NCI-H146 (cell line): ENCODE measurements at places on chromosomes 11 and 22.

DNA sequence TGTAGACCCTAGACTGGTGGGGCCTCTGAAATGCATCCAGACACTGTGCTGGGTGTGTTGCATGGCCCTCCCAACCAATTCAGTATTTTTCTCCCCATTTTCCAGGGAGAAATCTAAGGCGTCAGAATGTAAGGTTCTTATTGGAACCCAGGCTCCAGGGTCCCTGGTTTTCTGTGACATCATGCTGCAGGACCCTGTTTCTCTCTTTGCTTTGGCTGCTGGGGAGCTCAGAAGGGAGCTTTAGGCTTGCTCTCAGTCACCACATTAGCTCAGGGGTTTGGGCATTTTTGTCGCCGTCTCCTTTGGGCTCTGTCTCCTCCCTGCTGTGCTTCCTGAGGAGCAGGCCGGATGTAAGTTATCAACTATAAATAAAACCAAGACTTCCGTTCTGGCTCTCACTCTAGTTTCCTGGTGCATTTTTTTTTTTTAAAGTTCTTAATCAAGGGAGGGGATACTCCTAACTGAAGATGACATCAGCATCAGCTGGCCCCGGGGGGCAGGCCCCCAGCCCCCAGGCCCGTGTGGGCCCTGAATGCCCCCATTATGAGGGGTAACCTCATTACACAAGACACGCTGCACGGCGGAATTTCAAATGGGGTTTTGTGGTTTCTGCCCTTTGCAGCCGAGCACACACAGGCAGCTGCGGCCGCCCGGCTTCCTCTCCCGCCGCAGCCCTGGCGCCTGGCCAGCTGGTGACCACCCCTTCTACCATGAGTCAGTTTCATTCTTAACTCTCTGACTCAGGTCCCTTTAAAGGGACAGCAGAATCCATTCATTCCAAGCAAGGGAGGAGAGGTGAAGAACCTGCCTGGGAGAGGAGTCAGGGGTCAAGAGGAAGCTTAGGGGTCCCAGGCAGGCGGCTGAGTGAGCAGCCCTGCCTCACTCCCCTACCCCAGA is 3.2 kb downstream of the MYEOV start:
- DNase-seq: no peak

DNA sequence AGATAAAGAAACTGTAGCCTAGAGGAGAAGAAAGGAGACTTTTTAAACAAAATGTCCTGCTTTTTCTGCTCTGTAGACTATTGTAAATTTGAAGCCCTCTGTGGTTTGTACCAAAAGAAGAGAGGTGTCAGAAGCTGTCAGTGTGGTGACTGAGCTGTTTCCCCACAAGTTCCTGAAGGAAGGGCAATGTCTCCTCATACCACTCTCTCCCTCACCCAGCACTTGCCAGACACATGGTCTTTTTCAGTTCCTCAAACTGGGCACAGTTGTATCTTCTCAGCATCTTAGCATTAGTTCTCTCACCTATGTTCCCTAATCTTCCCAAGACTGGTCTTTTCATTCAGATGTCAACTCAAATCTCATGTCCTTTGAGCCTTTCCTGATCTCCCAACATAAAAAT is 4.3 kb downstream of the BCO2 start:
- DNase-seq: no peak

- no peak for DNase-seq
Observed at GRCh38 chr22:34886812-34887211, 179.1 kb upstream of the ISX start.

GRCh38 chr11:45024316-45024715 is 73.6 kb upstream of the TP53I11 start:
- DNase-seq: no peak

- peak; percentile 37 for DNase-seq
Observed at GRCh38 chr11:36123336-36124101, 165.7 kb downstream of the COMMD9 start.

GRCh38 chr11:46706886-46707285 is 6.1 kb downstream of the ZNF408 start:
- DNase-seq: no peak

GRCh38 chr11:27076121-27076589 is 35.5 kb downstream of the BBOX1 start:
- peak; percentile 15 for DNase-seq

- DNase-seq: no peak
Observed at GRCh38 chr22:46035380-46035741, 58.4 kb upstream of the WNT7B start.

GRCh38 chr11:12165237-12165875 is 55.0 kb downstream of the MICAL2 start:
- DNase-seq: no peak

DNA sequence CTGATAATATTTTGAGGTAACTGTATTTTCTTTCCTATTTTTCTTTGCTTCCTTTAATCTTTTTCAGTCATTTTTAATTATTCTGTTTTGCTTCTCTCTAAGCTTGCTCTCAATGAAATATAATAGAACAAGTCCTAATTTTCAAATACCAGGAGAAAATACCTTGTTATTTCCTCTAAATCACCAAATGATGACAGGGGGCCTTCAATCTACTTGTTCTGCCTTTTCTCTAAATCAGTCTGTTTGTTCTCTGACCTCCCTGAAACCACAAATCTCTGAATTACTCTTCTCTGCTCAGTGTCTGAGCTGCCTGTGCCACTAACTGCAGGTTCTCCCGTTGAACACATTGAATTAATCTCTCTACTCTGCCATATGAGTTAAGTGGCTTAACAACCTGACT is 286.2 kb downstream of the C11orf87 start:
- DNase-seq: peak; percentile 2

GRCh38 chr11:102882389-102883024 is 7.7 kb upstream of the MMP12 start:
- DNase-seq: no peak

DNA sequence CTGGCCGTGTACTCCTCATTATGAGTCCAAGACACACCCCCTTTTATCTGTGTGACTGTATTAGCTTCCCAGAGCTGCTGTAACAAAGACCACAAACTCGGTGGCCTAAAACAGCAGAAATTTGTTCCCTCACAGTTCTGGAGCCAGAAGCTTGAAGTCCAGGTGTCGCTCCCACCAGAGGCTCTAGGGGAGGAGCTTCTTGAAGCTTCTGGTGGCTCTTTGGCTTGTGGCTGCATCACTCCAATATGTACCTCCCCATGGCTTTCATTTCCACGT is 3.0 kb downstream of the PRR5 start:
- no peak for DNase-seq

DNA sequence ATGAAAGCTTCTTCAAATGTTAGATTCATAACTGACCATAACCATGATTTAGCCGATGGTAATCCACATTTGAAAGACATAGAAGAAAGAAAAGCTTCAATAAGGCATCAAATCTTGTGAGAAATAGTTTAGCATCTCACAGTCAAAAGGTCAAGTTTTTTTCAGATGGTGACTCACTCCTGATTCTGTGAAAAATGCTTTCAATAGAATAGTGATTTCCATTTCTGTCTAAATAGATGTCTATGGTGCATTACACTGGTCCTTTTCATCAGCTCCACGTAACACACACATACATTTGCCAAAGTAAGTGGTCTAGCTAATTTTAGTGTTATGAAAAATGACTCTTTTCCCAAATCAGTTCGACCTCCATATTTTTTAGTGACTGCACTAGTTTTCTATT is 139.2 kb downstream of the LRRC4C start:
- DNase-seq: no peak

- no peak for DNase-seq
Observed at GRCh38 chr11:27754035-27755017, 54.1 kb upstream of the BDNF start.

- DNase-seq: no peak
Observed at GRCh38 chr22:39994041-39994565, 651 bp upstream of the FAM83F start.

DNA sequence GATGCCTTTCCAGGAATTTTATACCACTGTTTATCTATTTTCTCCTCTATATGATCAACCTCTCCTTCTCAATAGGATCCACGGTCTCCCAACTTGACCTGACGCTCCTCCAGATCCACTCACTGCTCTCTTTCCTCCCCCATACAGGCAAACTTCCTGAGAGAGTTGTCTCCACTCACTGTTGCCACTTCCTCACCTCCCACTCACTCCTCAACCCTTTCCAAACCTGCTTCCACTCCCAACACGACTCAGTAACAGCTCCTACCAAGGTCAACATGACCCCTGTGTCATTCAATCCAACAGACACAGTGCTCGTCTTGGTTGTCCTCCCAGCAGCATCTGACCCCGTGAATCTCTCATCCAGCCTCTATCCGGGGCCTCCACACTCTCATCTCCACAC is 3.1 kb downstream of the APBB1 start:
- DNase-seq: no peak

- DNase-seq: no peak
Observed at GRCh38 chr11:14240221-14240620, 118.8 kb downstream of the RRAS2 start.

GRCh38 chr11:37718431-37718999 is 1120.5 kb upstream of the RAG2 start:
- no peak for DNase-seq

DNA sequence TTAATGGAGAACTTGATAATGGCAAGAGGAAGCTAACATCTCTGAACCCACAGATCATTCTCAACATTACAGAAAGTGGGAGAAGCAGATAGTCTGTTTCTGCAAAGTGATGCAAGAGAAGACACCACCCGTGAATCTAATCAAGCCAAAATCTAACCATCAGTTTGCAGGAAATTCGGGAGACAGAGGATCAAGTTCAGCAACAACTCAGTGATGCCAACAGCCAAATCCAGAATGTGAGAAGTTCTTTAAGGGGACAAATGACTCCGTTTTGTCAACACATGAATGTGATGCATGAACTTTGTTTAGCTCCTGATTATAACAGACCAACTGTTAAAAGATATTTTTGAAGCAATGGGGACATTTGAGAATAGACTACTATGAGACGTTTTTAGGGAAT is 95.2 kb upstream of the LDLRAD3 start:
- DNase-seq: no peak

- peak; percentile 66 for DNase-seq
Observed at GRCh38 chr11:67648140-67648795, 2.3 kb downstream of the ACY3 start.

- DNase-seq: no peak
Observed at GRCh38 chr11:2701230-2701629, 1.4 kb upstream of the KCNQ1OT1 start.

- DNase-seq: no peak
Observed at GRCh38 chr11:122320671-122321070, 204.7 kb upstream of the BLID start.

- DNase-seq: no peak
Observed at GRCh38 chr11:101516546-101516945, 67.3 kb downstream of the TRPC6 start.

- peak; percentile 97 for DNase-seq
Observed at GRCh38 chr11:111601979-111602864, at the start of gene SIK2. TSS of gene SIK2 (plus strand) at chr11:111602449. CDS start at chr11:111602564, 115 bp downstream.

GRCh38 chr22:27874764-27875163 is 44.3 kb downstream of the PITPNB start:
- DNase-seq: no peak

DNA sequence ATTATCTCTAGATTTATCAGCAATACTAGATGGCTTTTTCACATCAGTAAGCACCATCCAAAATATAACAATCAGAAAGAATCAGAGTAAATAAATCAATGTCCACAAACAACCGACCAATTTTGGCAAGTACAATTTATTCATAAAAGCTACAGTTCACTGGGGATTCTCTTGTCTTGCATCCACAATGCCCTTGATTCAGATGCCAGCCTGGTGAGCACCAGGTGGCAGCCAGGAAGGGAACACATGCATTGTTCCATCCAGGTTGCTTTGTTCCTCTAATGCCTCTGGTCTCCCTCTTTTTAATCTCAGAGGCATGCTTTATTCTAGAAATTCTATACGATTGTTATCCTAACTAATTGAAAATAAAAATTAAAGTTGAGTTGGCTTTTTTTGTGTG is 242.1 kb upstream of the KIRREL3 start:
- DNase-seq: peak; percentile 60

- no peak for DNase-seq
Observed at GRCh38 chr22:34427841-34428240, 507.6 kb upstream of the LARGE1 start.

- DNase-seq: no peak
Observed at GRCh38 chr11:6594142-6594768, 9.2 kb downstream of the RRP8 start.

- no peak for DNase-seq
Observed at GRCh38 chr11:58639669-58640068, 17.2 kb downstream of the CNTF start.

DNA sequence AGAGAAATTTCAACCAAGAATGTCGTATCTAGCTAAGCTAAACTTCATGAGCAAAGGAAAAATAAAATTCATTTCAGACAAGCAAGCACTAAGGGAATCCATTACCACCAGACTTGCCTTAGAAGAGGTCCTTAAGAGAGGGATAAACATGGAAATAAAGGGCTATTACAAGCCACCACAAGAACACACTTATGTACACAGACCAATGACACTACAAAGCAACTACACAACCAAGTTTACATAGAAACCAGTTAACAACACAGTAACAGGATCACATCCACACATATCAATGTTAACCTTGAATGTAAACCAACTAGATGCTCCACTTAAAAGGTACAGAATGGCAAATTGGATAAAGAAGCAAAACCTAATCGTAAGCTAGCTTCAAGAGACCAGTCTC is 38.0 kb downstream of the TMEM123 start:
- DNase-seq: no peak

DNA sequence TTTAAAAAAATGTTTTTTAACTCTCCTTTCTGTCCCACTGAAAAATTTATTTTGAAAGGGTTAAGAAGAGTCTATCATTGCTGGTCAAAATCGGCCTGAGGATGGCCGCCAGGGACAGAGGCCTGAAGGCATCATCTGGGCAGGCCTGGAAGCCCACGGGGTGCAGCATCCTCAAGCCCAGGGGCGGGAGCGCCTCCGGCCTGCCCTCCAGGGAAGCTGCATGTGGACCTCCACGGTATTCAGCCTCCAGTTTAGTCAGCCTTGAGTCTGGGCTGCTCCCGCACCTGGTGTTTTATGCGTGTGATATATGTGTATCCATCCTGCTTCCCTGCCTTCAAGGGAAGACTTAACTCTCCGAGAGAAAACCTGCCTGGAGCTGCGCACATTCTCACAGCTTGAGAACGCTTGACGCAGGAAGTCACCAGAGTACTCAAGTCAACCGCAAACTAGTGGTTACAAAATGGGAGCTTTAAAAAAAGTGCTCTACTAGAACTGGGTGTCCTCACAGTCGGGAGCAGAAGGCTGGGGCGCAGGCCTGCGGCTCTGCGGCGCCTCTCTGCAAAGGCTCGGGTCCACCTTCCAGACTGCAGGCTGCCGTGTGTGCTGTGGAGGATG is 13.6 kb upstream of the BID start:
- DNase-seq: no peak

- DNase-seq: no peak
Observed at GRCh38 chr11:61972672-61973475, 5.4 kb upstream of the FTH1 start.
